Retina (tissue), 1 donor: ENCODE measurements at places on chromosomes 5 and 9.
A peak's percentile ranks its signal among the peaks of the same experiment; 100 is the strongest.

DNA sequence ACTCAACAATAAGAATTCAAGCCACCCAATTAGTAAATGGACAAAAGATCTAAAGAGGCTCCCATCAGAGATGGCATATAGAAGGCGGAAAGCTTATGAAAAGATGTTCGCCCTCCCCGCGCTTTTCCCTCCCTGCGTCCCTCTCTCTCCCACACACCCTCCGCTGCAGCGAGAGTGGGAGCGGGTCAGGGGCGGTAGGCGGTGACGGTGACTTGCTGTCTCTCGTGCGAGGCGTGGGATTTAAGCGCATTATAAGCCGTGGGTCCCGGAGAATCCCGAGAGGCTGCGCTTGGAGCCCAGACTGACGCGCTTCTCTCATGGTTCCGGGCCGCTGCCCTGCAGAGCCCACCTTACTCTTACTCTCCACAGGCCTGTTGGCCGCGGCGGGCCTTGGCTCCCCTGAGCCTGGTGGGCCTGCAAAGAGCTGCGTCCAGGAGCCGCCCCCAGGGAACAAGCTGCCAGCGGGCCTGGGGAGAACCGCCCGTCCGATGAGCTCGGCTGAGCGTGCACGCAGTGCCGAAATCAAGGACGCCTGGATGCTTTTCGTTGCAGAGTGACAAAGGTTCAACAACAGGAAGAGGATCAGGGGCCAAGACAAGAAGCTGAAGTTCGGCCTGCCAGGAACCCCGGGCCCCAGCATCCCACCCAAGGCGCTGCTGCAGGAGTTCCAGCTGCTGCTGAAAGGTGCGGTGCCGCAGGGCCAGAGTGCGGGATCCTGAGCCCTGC, 42.6 kb upstream of the BICD2 start:
- DNase-seq = peak; percentile 71

- peak; percentile 90 for DNase-seq
Observed at GRCh38 chr9:106862821-106863720, at the start of gene ZNF462. TSS of gene ZNF462 (plus strand) at chr9:106863166. CDS start at chr9:106923384, 60,218 bp downstream.

- DNase-seq = peak; percentile 47
Observed at GRCh38 chr9:127225801-127226625, 38.6 kb upstream of the GARNL3 start.

GRCh38 chr9:119898316-119898715, 529.1 kb upstream of the BRINP1 start:
- DNase-seq = no peak

- peak; percentile 16 for DNase-seq
Observed at GRCh38 chr5:79109527-79110492, 1.8 kb upstream of the BHMT start.

DNA sequence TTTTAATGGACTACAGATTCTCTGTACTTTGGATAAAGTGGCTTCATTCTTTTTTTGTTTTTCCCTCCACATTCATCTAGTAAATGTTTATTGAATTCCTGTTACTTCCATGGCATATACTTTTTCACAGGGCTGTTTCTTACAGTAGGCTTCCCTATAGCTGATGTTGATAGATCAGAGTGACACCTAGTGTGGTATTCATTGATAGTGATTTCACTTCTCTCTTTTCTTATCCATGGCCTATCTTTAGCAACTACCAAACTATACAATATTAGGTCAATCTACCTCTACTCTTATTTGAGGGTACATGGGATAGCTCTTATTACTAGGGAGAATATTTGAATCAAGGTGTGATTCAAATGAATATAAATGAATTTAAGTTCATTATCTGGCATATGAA, 35.8 kb downstream of the FSD1L start:
- DNase-seq = no peak

DNA sequence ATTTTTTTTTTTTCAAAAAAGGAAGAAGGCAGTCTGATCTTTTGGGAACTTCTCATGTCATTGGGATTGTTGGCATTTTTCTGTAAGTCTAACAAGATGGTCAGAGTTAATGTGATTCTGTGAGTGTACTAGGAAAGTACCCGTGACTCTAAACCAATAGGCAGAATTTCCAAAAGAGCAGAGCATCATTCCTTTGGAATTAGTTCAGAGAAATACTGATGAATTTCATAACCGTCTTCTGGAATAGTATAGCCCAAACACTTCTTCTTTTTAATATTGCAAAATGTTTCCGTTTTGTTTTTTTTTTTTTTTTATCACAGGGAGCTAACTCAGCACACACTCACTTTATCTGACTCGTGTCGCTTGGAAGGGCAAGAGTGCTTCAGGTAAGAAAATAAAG, 407.4 kb downstream of the DTWD2 start:
- no peak for DNase-seq

DNA sequence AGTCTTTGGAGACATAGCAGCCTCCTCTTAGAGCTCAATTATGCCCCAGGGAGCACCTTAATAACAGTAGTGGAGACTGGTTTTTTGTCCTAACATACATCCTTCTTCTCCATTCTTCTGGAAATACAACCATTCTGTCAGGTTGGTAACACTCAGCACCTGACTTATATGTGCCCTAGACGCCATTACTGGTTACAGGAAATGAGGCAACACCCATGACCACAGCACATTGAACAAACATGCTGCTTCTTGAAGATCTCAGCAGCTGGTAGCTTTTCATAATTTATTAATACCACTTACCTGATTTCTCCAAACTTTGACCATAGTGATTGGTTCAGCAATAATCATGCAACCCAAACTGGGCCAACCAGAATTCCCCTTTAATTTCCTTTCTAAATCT, 25.1 kb upstream of the TRPM3 start:
- no peak for DNase-seq

GRCh38 chr9:36396985-36397384, 3.1 kb downstream of the RNF38 start:
- no peak for DNase-seq

DNA sequence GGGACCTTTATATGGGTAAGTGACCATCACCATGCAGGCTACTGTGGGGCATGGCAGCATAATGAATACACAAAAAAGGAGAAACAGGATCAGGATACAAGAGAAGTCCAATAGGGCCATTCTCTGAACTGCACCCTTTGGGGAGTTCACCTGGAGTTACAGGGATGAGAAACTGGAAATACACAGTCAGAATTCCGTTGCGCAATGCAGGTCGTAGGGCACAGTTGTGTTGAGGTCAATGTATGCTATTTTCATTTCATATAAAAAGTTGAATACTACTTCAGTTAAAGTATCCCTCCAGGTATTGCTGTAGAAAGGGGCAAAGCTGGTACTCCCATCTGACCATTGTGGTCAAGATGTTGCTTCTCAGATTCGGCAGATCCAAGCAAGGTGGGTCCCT, 471.4 kb downstream of the DMRT2 start:
- DNase-seq = no peak

GRCh38 chr5:6255956-6256355, 122.4 kb downstream of the MED10 start:
- no peak for DNase-seq

DNA sequence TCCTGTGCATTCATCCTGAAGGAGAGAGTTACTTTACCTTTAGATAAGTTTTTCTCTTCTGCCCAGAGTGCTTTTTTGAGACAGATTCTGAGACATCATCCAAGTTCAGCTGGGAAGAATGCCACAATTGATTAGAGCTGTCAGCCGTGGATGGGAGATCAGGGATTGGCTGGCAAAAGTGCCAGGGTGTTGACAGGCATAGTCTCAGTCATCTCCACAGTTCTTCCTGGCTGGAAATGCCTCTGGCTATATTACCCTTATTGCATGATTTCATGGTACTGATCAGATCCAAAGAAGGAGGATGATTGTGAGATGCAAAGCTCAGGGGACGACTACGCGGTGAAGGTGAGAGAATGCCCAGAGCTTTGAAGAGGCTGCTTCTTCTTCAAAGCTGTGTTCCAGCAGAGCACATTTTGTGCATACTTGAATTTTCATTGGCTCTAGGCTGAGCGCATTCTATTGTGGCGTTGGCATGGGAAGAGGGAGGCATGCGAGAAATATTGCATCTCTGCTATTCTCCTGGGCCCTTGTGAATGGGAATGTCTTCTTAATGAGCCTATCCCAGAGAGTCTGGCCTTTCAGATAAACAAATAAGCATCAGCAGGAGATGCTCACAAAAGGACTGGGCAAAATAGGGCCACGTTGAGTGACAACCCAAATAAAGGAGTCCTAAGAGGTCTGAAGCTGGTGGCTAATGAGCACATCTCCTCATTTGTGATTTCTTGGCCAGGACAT, 82.1 kb downstream of the GRIA1 start:
- DNase-seq = peak; percentile 73

DNA sequence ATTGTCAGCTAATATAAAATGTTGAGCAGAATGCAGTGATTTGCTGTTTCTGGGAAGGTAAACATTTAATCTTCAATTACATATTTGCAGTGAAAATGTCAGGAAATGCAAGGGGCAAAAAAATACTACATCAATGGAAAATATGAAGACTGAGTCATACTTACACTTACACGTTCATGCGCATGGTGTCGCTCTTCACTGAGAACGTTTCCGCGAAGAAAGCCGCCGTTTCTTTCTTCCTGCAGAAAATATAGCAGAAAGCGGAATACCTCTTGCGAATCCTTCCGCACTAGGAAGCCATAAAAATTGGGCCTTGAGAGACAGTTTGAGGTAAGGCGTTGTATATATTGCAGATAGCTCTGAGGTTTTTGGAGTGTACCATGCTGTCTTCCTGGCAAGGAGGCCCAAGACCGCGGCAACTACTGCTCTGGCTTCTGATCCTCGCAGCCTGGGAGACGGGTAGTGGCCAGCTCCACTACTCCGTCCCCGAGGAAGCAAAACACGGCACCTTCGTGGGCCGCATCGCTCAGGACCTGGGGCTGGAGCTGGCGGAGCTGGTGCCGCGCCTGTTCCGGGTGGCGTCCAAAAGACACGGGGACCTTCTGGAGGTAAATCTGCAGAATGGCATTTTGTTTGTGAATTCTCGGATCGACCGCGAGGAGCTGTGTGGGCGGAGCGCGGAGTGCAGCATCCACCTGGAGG, at the start of gene PCDHA13:
TSS of gene PCDHA13 (plus strand) at position 236 of the 702 bp plus-strand sequence. CDS start at position 381, 145 bp downstream.
- DNase-seq = peak; percentile 45

DNA sequence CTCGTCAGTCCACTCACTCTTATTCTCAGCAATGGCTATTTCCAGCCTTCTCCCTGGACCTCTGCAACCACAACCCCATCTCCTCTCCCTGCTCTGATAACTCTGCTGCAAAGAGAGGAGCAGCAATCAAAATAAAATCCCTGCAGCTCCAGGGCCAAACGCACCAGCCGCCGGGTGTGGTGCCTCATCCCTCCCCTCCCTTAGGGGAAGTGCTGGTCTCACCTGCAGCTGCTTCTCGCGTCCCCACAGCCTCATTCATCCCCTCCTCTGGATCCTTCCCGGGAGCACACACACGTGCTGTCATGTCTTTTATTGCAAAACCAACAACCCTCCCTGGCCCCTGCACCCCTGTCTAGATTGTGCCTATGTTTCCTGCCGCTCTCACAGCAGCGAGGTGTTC, 77.8 kb downstream of the TENT4A start:
- no peak for DNase-seq

DNA sequence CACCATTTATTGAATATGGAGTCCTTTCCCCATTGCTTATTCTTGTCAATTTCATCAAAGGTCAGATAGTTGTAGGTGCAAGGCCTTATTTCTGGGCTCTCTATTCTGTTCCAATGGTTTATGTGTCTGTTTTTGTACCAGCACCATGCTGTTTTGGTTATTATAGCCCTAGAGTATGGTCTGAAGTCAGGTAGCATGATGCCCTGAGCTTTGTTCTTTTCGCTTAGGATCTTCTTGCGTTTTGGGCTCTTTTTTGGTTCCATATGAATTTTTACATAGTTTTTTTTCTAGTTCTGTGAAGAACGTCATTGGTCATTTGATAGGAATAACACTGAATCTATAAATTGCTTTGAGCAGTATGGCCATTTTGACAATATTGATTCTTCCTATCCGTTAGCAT, 40.2 kb upstream of the IFNE start:
- no peak for DNase-seq

- no peak for DNase-seq
Observed at GRCh38 chr9:2618289-2618688, 3.3 kb upstream of the VLDLR start.

GRCh38 chr9:68949271-68950000, 64.5 kb downstream of the PRKACG start:
- DNase-seq = peak; percentile 33

DNA sequence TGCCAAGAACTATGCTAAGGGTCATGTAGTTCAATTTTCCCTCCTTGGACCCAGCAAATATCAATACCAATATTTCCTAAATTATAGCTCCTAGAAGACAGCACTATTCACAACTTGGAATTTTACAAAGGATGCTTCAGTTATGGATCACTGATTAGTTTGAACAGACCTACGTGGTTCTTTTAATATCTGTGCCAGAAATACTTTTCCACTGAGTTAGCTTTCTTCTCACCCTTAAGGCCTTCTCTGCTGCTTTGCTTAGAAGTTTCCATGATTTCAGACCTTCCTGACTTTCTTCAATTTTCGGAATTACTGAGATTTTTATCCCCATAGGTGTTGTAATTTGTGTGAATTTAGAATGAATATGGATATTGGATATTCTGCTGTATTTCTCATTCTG, 380.4 kb downstream of the PSAT1 start:
- no peak for DNase-seq

- no peak for DNase-seq
Observed at GRCh38 chr5:158033724-158034123, 174.8 kb upstream of the CLINT1 start.

- peak; percentile 99 for DNase-seq
Observed at GRCh38 chr5:177497292-177498012, at the start of gene PDLIM7. TSS of gene PDLIM7 (minus strand) at chr5:177497604. CDS start at chr5:177496512, 1,092 bp downstream.

- no peak for DNase-seq
Observed at GRCh38 chr5:128674837-128675446, 136.9 kb upstream of the FBN2 start.

GRCh38 chr5:94113-94892, 2.3 kb downstream of the PLEKHG4B start:
- DNase-seq = no peak

DNA sequence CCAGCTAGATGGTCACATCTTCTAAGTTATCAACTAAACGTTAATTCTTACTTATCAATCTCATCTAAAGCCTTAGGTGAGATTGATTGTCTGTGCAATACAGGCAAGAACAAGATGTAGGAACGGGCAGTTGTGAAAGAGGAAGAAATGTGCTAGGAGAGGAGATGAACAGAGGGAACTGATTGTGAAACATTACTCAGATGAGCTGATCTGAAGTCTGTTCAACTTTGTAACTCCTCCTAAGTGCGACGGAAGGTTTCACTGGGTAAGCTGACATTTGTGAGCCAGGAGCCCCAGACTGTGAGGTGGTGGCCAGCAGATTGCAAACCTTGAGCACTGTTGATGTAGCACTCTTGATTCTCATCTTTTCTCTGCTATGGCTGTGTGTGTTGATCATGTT, 204.1 kb downstream of the CD180 start:
- no peak for DNase-seq

DNA sequence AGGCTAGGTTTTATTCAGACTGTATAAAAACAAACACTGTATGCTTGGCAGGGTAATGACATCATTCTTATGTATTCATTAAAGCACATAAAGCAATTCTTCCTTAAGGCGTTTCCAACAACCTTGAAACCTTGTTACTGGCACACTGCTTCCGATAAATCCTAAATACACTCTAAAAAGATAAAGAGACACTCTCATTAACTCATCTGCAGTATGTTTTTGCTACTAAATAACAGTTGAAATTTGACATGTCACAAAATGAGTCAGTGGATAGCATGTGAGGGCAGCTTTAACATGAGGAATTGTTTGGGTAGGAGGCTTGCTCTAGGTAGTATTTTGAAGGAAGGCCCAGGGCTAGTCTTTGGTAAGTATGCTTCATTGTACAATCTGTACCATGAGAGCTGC, 13.7 kb downstream of the YIPF5 start:
- no peak for DNase-seq

GRCh38 chr5:68173007-68173406, 42.5 kb upstream of the PIK3R1 start:
- no peak for DNase-seq
